ENCODE measurements at places on chromosomes 3 and 15.
A peak's percentile ranks its signal among the peaks of the same experiment; 100 is the strongest.

GRCh38 chr15:42157981-42158765 is 1.7 kb upstream of the PLA2G4F start:
- DNase-seq, result no peak

- no peak for DNase-seq
These were observed 195.1 kb downstream of the DTWD1 start for GRCh38 chr15:49815950-49816349.

DNA sequence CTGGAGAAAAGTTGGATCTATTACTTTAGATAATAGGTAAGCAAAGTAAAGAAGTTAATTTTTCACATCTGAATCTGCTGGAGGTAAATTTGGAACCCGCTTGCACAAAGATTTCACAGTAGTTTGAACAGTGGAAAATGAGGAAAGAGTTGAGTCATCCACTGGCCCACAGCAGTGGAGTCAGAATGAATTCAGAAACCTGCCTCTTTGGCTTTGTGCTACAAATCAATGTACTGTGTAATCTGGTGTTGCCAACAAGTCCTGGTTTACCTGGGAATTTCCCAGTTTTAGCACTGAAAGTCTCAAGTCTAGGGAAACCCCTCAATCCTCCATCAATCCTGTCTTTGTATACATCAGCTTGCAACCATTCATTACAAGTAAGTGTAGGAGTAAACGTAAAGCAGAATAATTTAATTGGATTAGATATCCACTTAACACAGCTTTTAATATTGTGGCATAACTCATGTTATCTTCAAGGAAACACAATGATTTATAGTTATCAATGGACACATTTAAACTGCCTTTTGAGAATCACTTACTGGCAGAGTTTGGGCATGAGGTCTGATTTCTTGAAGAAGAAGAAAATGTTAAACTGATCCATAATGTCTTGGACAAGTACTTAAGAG is 100.6 kb downstream of the DCLK3 start:
- DNase-seq, result no peak

GRCh38 chr3:29972320-29972993 is 633.9 kb upstream of the TGFBR2 start:
- DNase-seq, result no peak

DNA sequence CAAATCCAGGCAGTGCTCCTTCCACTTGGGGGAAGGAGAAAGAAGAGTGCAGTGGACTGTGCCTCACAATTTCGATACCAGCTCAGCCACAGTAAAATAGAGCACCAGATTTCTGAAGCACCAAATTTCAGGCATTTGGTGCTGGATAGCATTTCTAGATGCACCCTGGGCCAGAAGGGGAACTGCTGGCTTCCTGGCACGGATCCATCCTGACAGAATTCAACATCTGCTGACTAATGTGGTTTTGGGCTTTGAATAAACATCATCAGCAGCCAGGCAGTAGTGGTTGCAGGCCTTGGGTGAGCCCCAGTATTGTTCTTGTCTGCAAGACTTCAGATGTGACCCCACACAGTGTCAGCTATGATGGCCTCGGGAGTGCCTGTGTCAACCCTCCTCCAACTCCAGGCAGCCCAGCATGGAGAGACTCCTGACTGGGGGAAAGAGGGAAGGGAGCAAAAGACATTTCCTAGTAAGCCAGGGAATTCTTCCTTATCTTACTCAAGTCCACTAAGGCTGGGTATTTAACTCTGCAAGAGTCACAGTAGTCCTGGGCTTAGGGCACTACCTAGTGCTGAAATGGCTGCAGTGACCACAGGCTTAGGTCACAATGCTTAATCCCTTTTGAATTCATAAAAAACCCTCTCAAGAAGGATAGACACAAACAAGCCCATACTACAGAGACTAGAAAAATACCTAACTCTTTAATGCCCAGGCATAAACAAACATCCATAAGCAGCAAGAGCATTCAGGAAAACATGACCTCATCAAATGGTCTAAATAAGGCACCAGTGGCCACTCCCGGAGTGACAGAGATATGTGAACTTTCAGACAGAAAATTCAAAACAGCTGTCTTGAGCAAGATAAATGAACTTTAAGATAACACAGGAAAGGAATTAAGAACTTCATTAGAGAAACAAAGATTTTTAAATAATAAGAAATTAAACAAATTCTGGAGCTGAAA is 74.7 kb downstream of the SPATA16 start:
- no peak for DNase-seq

- DNase-seq, result peak; percentile 54
These were observed at the start of gene FOXB1 for GRCh38 chr15:60004009-60004845. Gene FOXB1 (plus strand): TSS chr15:60004311. CDS start chr15:60004964, 653 bp downstream.

DNA sequence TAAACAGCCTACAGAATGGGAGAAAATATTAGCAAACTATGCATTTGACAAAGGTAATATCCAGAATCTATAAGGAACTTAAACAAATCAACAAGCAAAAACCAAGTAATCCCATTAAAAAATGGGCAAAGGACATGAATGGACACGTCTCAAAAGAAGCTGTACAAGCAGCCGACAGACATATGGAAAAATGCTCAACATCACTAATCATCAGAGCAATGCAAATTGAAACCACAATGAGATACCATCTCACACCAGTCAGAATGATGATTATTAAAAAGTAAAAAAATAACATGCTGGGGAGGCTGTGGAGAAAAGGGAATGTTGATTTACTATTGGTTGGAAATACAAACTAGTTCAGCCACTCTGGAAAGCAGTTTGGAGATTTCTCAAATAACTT is 30.7 kb upstream of the PPM1L start:
- DNase-seq, result no peak

DNA sequence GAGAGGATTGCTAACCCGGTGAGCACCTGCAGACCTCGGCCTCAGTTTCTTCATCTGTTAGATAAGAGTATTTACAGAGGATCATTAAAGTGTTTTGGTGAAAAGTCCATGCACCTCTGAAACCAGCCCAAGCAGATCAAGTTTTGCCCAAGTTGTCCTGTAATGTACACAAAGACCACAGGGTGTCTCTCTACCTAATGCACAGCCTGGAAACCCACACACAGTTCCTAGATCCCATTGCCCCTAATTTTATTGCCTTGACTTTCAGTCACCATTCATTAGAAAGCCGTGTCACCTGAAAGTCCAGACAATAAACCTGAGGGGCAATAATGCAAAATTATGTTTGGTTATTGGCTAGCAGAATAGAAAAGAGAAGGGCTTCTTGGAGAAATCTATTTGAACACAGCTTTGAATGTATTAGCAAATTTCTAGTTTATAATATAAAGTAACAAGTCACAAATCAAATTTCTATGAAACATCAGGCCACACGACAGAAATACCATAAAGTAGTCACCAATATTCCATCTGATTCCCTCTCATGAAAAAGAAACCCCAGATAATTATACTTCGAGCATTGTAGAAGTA is 161.3 kb upstream of the SLC2A2 start:
- peak; percentile 55 for DNase-seq

DNA sequence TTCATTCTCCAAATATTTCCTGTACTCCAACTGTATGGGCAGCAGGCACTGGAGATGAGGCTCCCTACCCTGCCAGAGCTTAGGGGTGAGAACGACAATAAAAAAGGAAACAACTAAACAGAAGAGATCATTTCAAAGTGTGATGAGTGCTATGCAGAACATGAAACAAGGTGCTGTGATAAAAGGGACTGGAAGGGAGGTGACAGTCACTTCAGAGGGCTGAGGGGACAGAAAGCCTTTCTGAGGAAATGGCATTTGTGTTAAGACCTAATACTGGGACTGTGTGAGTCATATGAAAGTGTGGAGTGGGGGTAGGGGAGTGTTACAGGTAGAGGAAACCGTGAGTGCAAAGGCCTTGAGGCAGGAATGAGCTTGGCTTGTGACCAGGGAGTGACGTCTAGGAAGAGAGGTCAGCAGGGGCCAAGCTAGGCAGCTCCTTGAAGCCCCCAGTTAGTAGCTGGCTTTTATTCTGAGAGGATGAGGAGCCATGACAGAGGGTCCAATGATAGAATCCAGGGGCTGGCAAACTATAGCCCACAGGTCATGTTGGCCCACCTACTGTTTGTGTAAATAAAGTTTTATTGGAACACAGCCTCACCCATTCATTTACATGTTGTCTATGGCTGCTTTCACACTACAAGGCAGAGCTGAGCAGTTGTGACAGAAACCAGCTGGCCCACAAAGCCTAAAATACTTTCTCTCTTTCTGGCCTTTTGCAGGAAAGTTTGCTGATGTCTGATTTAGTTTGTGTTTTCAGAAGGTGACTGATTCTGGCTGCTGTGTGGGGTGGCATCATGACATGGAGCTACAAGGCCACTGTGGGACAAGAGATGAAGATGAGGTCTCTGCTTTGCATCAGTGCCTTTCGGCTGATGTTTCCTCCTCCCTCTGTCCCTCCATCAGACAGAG is 56.6 kb downstream of the LSM3 start:
- no peak for DNase-seq

DNA sequence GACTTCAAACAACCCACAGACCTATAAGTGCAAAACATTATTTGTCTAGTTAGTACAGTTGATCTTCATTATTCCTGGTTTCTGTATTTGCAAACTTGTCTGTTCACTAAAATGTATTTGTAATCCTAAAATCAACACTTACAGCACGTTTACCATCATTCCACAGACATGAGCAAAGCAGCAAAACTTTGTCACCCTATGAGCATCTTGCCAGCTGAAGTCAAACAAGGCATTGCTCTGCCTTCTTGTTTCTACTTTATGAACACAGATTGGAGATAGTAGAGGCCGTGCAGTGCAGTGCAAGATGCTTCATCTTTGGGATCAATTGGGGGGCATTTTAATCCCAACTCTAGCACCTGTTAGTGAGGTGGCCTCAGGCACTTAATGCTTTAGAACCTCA is 202.1 kb downstream of the NLGN1 start:
- DNase-seq, result no peak

GRCh38 chr3:71391361-71391760 is 192.2 kb downstream of the FOXP1 start:
- no peak for DNase-seq

DNA sequence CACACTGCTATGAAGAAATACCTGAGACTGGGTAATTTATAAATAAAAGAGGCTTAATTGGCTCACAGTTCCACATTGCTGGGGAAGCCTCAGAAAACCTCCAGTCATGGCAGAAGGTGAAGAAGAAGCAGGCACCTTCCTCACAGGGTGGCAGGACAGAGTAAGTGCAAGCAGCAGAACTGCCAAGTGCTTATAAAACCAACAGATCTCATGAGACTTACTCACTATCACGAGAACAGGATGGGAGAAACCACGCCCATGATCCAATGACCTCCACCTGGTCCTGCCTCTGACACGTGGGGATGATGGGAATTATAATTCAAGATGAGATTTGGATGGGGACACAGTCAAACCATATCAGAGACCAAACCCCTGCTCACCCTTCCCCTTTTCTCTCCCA is 75.0 kb downstream of the TRIM69 start:
- DNase-seq, result no peak

DNA sequence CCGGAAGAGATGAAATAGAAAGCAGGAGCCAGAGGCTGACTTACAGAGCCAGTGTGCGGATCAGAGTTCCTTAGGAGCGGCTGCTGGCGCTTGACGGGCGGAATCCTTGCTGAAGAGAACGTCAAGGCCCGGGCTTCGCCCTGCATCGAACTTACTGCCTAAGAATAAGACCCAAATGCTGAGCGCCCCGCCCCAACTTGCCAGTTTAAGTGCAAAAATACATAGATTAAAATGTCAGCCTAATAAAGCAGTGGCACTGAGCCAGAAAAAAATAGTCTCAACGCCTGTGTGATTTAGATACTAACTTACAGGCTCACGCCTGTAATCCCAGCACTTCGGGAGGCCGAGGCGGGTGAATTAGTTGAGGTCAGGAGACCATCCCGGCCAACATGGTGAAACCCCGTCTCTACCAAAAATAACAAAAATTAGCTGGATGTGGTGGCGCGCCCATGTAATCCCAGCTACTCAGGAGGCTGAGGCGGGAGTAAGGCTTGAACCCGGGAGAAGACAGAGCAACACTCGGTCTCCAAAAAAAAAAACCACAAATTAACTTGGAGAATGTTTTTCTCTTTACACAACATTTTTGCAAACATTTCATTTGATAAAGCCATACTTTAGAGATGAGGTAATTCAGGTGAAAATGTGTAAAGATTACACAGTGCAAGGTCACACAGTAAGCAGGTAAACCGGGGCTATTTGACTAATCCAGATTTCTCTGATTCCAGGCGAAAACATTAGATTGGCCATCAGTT is 1.2 kb upstream of the UBP1 start:
- no peak for DNase-seq

- DNase-seq, result no peak
These were observed 167.6 kb downstream of the PYDC2 start for GRCh38 chr3:191628571-191628970.

DNA sequence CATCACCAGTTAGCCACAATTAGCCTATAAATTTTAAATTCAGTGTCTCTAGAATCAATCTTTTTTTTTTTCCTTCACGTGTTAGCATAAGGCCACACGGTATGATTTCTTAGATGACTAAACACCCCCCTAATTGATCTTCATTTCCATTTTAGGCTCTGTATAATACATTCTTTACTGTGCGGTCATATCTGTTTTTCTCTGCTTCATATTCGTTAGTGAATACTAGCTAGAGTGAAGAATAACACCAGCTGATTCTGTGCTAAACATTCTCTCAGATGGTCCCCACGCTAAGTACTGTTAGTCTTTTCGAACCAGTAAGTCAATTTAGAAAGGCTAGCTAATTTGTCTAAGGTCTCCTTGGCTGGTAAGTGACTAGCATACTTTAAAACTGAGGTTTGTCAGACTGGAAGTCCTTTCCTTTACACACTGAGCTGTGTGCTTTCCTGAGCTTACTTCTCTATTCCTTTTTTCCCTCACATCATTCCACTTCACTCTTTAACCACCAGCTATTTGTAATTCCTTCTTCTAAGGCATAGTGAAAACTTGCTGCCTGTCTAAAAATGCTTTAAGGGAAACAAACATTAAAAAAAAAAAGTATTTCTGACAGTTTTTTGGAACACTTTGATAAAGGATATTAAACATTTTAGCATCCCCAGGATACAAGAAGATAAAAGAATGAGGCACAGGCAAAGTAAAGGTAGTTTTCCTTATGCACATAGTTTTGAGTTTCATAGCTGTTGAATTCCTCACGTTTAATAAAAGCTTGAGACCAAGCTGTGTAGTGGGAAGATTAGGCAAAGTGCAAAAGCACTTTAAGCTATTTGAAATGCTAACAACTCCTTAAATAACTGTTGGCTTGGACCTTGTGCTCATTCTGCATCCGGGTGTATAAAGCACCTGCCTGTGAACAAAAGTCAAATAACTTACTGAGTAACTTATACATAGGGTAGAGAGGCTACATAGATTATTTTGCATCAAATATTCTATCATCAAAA is 17.1 kb downstream of the ZFAND6 start:
- no peak for DNase-seq

GRCh38 chr3:12992629-12993516 is 80.4 kb downstream of the IQSEC1 start:
- DNase-seq, result no peak

DNA sequence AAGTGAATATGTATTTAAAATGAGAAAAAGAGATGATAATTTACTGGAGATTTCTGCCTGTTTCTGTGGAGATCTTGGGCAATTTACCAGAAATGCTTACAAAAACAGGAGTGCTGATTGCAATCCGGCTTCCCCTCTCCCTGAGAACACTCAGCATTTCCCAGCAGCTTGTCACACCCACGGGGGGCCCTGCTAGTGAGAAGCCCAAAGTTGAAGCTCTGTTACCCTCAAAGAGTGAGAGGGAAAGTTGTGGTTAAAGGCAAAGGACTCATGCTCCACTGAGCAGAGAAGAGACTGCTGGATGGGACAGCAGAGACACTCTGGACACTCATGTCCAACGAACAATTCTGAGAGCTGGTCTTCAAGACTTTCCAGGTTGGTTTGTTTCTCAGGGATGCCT is 2.9 kb downstream of the MCTP2 start:
- peak; percentile 19 for DNase-seq

GRCh38 chr3:126056681-126057500 is 27.0 kb downstream of the SLC41A3 start:
- DNase-seq, result no peak

All from CD8-positive, alpha-beta T cell (primary cell).